Testis (tissue), 5 donors: ENCODE measurements at places on chromosomes 1 and 21.

DNA sequence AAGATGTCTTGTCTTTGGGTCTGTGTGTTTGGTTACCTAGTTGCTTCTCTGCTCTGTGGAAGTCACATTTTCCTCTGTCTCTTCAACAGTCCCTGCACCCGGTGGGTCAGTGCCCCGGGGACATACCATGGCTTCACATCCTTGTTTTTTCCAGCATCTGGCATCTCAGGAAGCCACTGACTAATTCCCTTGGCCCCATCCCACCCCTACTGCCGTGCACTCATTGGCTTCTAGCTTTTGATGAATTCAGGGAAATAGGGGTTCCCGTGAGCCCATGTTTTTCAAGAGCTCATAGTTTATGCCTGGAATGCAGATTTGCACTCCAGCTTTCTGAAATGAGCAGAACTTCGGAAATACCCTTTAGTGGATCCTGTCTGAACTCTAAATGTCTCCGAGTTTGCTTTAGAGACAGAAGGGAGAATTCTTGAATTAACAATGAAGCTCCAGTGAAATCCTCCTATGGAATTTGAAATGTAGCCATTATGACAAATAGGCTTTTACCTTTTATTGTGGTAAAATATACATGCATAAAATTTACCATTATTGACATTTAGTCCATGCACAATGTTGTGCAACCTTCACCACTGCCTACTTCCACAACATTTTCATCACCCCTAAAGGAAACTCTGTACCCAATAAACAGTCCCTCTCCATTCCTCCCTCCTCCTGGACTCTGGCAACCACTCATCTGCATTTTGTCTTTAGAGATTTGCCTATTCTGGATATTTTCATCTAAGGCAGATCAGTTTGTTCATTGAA lies 67.5 kb downstream of the CLIC6 start:
- DNase-seq, result no peak

- no peak for DNase-seq
Observed at GRCh38 chr21:40102682-40103081, 235.4 kb downstream of the PCP4 start.

DNA sequence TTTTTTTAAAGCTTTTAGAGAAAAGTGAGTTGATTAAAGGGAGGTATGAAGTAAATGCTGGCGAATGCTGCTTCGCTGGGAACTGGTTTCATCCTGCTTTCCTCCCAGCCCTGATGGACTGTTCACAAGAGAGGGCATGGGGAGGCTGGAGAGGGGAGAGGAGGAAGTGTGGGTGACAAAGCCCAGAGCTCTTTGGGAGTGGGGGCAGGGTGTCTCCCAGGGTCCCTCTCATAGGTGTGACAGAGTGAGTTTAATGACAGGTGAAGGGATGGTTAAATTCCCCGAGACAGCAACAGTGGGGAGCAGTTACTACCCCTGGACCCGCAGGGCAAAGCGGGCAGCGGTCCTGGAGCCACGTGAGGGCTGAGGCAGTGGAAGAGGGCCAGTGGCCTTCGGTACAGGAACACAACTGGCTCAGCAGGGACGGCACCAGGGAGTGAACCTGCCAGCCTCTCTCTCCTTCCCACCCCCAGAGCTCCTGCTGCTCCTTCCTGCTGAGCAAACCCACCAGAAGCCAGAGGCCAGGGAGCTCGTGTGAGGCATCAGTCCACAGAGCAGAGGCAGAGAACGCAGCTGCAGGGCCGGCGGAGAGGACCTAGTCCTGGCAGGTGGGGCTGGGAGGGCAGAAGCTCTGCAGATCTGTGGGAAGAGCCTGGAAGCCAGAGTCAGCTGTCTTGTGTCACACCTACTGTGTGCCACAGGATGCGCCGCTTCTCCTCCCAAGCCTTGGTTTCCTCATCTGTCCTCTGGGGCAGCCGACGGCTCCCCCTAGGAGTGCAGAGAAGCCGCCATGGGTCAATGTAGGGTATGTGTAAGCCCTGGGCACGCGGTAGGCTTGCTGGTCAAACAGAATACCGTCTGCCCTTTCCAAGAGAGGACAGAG lies 20.9 kb upstream of the LRP8 start:
- DNase-seq, result peak; percentile 8

- DNase-seq, result no peak
Observed at GRCh38 chr1:240909701-240910457, 297.9 kb upstream of the GREM2 start.

GRCh38 chr1:203278082-203278884 lies 27.0 kb upstream of the BTG2 start:
- peak; percentile 95 for DNase-seq

DNA sequence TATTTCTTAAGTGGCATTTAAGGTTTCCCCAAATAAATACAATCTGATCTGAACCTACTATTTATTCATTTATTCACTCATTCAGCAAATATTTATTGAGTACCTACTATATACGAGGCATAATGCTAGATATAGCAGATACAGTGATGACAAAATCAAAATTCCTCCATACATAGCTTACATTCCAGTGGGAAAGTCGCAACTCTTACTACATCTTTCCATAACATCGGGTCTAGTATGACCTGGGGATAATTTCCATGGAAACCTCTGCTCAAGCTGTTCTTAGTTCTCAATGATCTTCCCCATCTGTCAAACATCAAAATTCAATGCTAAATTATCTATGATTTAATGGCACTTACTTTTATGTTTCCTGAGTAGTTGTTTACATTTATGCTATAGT lies 70.8 kb upstream of the PRKACB start:
- DNase-seq, result no peak

- no peak for DNase-seq
Observed at GRCh38 chr1:11980676-11980972, 380 bp downstream of the MFN2 start.

- no peak for DNase-seq
Observed at GRCh38 chr21:42135386-42136052, 64.4 kb downstream of the UMODL1 start.

GRCh38 chr1:116739371-116740012 lies 14.7 kb upstream of the CD2 start:
- DNase-seq, result no peak

DNA sequence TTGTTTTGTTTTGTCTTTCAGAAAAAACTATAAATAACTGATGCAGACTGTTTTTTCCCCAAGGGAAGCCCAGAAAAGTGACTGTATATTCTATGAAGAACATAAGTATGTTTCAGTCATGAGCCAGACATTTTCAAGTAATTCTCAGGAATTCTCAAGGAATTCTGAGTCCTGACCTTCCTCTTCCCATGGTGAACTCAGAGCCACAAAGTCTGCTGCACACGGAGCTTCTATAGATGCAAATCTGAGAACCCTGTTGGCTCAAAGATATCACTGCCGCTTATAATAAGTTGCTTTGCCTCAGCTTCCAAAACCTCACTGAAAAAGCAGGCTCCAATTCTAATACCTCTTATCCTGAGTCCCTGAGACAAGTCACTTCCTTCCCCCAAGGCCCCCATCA lies 418.5 kb upstream of the RUNX1 start:
- no peak for DNase-seq

GRCh38 chr21:45219517-45219916 lies 68.2 kb downstream of the POFUT2 start:
- no peak for DNase-seq

DNA sequence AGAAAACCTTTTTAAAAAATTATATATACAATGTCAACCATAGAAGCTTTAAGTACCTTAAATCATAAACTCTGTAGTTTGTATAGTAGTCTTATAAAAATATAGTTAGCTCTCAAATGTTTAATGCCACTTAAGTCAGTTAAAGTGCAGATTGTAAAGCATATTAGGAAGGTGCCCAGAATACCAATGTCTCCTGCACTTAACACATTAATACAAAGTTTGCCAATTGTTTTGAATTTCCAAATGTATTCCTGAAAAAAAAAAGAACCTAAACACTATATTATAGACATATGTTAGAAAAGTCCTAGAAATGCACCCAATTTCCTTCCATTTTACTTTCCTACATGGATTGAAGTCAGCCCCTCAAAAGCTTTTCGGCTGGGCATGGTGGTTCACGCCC lies 12.1 kb downstream of the F3 start:
- no peak for DNase-seq

DNA sequence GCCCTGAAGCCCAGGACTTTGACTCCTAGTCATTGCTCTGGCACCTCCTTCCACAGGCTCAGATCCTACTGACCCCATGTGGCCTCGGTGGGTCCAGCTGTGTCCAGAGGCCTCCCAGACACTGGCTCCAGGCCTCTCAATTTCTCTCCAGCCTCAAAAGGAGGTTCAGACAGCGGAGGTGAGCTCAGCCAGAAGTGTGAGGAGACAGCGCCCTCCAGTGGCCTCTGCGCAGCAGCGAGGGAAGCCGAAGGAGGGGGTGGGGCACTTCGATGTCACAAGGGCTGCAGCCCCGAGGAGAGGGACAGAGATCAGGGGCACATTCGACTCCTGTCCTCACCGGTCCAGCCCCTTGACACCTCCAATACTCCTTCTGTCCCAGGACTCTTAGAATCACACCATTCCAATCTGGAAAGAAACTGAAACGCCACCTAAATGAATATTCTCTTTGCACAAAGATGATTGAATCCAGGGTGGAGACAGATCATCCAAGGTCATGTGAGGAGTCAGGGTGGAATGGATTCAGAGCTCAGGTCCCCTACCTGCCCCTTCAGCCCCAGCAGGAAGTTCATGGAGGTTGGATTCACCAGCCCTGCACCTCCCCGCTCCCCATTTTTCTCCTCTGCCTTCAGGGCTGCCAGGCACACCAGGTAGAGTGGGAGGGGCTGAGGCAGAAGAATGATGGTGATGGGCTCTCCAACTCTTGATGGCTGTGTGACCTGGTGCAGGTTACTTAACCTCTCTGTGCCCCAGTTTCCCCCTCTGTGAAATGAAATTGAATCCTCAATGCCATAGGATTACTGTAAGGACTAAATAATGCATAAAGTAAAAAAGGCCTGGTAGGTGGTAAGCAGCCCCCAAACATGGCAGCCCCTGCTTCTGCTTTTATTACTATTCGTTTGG lies 34.8 kb upstream of the ZBTB40 start:
- peak; percentile 87 for DNase-seq

DNA sequence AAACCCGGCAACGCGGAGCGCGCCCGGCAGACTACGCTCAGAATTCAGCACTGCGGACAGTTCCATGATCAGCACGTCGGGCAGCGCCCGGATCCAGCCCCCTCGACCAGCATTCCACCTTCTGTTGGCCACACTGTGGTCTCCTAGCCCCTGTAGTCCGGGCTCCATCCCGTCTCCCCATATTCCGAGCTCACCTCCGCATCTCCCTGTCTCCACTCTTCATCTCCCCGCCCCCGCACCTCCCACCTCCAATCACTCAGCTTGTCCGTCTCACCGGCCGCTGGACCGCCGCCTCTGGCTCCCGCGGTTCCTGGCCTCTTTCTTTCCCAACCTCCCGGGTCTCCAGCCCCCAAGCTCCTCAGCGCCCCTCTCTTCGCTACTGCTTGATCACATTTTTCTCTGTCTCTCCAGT lies 500 bp downstream of the EPHA10 start:
- DNase-seq, result peak; percentile 68

DNA sequence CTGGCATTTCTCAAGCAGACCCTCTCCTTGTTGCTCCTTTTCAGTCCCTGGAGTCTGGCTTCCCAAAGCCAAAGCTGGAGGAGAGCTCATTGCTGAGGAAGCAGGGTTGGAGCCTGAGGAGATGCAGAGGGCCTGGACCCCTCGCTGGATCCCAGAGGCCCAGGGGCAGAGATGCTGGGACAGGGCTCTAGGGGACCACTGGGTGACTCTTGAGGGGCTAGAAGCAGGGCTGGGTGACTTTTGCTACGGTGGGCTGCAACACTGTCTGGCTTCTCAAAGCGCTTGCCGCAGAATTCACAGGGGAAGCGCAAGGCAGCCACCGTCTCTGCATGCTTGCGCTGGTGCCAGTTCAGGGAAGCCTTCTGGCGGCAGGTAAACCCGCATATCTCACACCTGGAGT lies 8.8 kb downstream of the ZNF692 start:
- DNase-seq, result no peak

DNA sequence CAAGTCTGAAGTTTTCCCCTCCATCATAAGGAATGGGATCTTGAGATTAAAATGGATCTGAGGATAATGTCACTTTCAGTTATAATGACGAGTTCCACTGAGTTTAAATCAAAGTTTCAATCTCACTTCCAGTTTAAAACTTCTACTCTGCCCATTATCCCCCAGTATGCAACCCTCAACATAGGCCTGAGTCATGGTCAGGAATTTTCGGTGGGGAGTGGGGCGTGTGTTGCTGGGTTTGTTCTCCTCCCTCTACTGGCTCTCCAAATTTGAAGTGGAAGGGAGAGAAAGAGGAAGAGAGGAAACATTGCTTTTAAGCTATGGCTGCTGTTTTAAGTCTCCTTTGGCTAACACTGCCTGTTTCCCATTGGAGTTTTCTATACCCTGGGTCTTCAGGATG lies 152.9 kb downstream of the TM2D1 start:
- DNase-seq, result no peak

DNA sequence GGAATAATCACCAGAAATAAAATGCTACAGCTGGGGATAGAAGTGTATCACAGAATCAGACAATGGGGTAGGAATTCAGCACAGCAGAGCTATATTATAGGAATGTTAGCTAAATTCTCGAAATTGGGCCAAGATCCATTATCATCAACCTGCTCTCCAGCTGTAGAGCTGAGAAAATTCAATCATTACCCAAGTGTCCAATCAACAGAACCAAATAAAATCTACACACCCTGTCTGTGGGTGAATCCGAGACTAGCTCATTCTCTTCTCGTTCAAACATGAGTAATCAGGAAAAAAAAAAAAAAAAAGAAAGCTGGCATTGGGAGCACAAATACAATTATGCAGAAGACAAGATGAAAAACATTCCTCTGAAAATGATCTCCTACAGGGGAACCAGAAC lies 119.2 kb downstream of the CDC7 start:
- DNase-seq, result no peak

DNA sequence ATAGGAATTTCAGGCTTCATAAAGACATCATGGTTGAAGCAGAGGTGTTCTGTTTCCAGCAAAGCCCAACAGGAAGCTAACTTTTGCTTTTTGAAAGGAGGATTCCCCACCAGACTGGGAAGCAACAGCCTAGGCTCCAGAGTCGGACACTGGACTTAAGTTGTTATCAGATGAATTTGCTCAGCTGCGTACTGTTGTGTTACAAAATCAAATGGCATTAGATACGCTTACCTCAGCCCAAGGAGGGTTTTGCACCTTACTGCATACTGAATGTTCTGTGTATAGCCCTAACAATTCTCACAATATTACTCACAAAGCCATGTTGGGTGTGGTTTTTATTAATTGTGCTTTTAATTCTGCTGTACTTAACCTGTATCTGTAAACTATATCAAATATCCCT lies 547 bp upstream of the CHIA start:
- no peak for DNase-seq

DNA sequence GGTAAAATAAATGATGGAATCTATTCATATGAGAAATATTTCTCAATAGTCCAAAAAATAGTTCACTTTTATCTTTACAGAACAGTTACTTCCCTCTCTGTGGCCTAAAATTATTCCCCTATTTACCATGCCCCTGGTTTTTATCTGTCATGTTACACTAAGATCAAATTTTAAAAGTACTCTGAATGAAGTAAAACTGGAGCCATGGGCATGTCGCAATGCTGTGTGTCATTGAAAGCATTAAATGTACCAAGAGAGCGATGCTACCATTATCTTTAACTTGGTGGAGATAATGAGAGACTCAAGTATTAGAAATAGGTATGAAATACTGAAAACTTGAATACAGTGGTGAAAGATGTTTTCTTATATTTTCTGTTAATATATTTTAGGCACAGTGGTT lies 146.2 kb downstream of the KCNT2 start:
- no peak for DNase-seq

- DNase-seq, result no peak
Observed at GRCh38 chr1:23481026-23481597, 2.9 kb downstream of the ASAP3 start.
